Transverse colon (tissue), 4 donors: ENCODE measurements at places on chromosomes 4 and X. TPM values are rescaled to one million over a fixed set of nuclear protein-coding genes. Genes with fewer than 3 reads are reported as not detected.

AMMECR1 gene
- 7.6 TPM for total RNA-seq

NDST3 gene
- total RNA-seq, result not detected

MAGEB10 gene
- not detected for total RNA-seq

IQSEC2 gene
- 104 TPM for total RNA-seq

NRK gene
- 1.6 TPM for total RNA-seq

CFAP99 gene
- total RNA-seq, result not detected

NDNF gene
- total RNA-seq, result 6.0 TPM

SH3TC1 gene
- 78.6 TPM for total RNA-seq

TMPRSS11A gene
- total RNA-seq, result not detected

HSFX3 gene
- not detected for total RNA-seq

ZFP92 gene
- 1.9 TPM for total RNA-seq

CDK16 gene
- total RNA-seq, result 122 TPM

IDS gene
- 137 TPM for total RNA-seq

ANXA3 gene
- 49.6 TPM for total RNA-seq
